Testis (tissue), 5 donors: ENCODE measurements at places on chromosomes 5 and 9.
A peak's percentile ranks its signal among the peaks of the same experiment; 100 is the strongest.

DNA sequence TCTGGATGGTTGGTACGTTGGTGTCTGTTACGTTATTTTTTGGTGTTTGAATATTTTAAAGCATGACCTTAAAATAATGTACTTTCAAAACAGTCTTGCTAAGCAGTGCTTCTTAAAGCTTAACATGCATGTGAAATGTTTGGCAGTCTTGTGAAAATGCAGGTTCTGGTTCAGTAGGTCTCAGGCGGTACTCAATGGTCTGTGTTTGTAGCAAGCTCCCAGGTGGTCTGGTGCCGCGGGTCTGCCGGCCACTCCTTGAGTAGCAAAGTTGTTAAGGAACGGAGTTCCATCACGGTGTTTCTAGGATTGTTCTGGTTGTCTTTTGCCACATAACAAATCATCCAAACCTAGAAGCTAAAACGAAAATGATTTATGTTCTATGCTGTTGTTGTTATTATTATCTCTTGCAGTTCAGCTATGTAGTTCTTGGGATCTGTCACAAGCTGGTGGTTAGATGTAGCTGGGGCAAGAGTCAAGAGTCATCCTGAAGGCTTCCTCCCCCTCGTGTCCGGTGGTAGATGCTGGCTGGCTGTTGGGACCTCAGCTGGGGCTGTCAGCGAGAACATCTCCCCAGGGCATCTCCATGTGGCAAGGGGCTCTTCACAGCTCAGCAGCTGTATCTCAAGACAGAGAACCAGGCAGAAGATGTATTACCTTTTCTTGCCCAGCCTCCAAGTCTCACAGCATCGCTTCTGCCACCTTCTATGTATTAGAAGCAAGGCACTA, 186.8 kb downstream of the PALM2AKAP2 start:
- DNase-seq = no peak

DNA sequence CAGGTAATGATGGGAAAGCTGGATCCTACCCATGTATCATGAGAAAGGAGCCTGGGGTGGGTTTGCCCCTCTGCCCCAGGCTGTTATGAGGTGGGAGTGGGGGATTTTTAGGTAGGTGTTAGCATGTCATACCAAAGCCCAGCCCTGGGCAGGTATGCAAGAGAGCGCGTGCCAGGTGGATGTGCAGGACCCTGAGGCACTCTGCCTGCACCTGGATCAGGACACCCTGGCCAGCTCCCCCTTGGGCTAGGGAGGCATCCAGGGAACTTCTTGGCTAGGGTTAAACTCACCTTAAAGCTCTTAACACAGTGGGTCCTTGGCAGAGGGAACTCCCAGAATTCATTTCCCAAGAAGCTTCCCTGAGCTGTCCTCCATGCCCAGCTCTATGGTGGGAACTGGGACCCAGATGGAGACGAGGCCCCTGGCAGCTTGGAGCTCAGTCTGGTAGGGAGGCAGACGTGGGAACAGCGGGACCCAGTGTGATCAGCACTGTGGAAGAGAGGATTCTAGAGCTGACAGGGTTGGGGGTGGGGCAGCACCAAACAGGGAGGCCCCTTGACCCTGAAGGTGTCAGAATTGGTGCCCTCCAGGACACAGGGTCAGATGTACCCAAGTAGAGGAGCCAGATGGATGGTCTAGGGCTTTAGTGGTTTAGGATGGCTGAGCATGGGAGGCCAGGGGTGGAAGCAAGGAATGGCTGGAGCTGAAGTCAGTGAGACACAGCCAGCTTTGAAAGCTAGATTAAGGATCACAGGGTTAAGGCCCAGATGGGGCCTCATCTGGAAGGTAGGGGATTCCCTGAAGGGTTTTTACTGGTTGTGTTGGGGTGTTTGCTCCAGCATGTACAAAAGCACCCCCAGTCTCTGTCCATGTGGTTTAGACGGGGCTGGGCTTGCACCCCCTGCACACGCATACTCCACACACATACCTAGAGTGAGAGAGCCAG, 2.2 kb upstream of the PRR7 start:
- DNase-seq = no peak

- DNase-seq = peak; percentile 38
These were observed 230.8 kb downstream of the AGTPBP1 start for GRCh38 chr9:85510830-85511504.

- no peak for DNase-seq
These were observed 187.3 kb downstream of the CDH12 start for GRCh38 chr5:22665801-22666200.

DNA sequence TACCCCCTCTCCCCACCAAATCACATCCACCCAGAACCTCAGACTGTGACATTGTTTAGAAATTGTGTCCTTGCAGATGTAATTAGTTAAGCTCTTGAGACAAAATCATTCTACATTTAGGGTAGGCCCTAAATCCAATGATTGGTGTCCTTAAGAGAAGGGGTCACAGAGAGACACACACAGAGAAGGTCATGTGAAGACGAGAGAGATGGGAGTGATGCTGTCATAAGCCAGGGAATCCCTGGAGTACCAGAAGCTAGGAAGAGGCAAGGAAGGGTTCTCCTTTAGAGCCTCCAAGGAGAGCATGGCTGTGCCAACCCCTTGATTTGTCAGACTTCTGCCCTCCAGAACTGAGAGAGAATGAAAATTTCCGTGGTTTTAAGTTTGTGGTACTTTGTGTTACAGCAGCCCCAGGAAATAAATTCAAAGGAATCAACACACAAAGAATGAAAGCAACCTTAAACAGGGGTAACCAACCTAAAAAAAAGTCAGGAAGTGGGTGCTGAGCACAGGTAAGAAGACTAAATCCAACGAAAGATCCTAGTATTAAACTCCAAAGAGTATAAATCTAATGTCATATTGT, 33.6 kb downstream of the TIMD4 start:
- DNase-seq = no peak

DNA sequence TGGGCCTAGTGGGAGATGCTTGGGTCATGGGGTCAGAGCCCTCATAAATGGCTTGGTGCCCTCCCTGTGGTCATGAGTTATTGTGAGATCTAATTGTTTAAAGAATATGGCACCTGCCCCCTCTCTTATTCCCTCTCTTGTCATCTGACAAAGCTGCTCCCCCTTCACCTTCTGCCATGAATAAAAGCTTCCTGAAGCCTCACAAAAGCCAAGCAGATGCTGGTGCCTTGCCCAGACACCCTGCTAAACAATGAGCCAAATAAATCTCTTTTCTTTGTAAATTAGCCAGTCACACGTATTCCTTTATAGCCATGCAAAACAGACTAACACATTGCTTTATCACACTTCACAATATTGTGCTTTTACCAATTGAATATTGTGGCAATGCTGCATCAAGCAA, 82.8 kb upstream of the PDE4D start:
- DNase-seq = no peak

GRCh38 chr5:123080215-123080614, 8.8 kb upstream of the PRDM6 start:
- DNase-seq = no peak

DNA sequence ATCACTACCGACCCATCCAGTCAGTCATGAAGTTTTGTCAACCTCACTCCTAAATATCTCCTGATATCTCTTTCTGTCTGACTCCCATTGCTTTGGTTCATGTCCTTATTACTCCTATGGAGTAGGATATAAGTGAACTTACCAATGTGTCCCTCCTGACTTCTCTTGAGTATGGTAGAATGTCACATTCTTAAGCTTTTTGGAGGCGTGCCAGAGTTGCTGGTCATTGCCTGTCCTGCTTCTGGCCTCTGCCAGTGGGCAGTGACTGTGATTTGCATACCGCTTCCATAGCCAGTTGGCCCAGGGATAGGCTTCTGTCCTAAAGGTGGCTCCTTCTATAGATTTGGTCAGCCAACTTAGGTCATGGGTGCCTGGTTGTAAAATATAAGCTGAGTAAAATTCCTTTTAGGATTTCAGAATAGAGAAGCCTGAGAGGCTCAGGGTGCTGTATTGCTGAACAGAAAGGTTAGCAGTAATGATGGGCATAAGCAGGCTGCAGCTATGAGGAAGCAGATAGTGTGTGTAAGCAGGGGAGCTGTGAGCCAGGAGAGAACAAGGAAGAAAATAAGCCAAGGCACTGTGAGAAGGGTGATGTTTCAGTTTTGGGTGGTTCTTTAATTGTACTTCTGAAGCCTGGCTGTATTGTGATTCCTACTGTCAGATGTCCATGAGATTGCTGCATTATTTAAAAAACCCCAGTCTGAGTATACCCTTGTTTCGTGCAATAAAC, 16.1 kb upstream of the MARCHF3 start:
- no peak for DNase-seq

GRCh38 chr5:38596981-38597380, 40.5 kb upstream of the LIFR start:
- DNase-seq = no peak

- DNase-seq = peak; percentile 25
These were observed 171.3 kb downstream of the GDNF start for GRCh38 chr5:37668524-37669047.

GRCh38 chr9:36781533-36781932, 208.8 kb downstream of the MELK start:
- no peak for DNase-seq

DNA sequence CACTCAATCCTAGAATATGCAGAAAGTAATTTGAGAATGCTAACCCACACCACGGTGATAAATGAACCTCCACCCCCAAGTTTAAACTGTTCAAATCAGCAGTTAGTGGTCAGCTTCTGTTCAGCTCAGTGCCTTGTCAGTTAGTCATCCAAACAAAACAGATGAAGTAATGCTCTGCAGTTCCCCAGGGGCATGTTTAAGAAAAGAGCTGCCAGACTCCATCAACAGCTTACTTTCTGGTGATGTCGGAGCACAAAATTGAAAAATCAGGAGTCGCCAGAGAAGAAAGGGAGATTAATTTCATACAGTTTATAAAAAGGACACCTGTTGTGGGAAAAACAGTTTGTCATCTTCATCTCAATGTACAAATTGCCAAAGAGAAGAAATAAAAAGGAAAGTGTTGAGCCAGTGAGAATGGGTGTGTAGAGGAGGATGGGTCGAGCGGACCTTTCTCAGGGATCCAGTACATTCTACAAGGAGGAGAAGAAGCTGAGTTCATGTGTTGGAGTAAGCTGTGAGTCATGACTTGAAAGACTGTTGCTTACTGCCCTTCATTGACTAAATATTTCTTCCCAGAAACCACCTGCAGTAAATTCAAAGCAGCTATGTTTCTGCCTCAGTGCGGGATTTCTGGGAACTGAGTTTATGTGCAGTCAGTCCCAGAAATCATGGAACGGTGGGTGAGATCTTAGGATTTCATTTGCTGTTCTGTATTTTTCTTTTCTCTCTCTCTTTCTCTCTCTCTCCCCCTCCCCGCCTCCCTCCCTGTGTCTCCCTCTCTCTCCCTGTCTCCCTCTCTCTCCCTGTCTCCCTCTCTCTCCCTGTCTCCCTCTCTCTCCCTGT, 13.7 kb downstream of the TRIO start:
- no peak for DNase-seq

DNA sequence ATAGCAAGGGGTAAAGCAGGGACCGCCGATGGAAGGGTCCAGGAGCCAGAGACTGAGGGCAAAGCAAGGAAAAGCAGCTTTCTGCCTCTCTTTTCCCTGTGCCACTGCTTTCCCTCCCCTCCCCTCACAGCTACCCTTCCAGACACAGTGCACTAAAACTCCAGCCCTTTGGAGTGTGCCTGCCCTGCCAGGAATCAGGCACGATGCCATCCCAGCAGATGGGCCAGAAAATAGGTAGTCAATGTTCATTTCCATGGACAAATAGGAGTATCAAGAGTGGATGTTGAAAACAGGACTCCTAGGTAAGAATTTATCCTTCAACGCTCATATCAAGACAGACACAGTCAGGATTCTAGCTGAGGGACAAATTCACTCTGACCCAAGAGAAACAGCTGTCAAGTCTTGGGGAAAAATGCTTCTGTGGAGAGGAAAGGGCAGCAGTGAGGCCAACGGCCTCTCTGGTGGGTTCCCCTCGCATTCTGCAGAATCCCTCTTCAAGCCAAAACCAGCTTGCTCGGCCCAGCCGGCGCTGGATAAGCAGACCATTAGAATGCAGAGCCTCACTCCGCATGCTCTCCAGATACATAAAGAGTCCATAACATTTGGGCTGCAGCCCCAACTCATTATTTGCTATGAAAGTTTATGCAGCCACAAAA, 138.0 kb downstream of the CAAP1 start:
- DNase-seq = no peak

DNA sequence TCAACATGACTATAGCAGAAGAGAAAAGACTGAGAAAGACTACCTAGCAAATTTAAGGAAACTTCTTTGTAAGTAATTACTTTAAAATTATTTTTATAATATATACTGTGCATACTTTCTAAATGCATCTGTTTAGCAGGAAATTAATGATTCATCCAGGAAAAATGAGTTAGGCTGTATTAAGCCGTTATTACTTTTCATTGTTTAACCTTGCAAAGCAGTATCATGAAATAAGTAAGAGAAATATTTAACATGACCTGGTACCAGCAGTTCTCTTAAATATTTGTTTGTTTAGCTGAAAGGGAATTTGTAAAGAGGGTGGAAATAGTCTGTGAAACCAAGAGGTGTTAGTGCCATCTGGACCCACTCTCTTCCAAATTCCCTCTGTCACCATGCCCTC, 175.0 kb downstream of the GNAQ start:
- no peak for DNase-seq

- DNase-seq = no peak
These were observed 21.6 kb downstream of the CEMIP2 start for GRCh38 chr9:71746758-71747125.

GRCh38 chr5:135576075-135576599, 2.7 kb downstream of the CXCL14 start:
- no peak for DNase-seq

DNA sequence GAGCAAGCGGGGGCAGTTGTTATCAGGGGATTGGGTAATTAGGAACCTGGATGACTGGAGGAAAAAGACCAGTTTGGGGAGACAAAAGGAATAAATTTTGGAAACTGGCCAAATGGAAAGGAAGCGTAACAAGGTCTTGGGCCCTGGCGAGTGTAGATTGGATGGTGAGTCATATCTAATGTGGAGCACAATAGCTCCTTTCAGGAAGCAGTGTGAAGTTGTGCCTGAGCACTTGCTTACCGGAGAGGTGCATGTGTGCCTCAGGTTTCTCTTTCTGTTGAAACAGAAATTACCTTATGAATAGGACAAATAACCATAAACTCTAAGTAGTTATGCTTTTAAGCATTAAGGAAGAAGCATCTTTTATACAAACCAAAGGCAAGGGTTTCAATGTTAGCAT, 176.4 kb downstream of the KIF4B start:
- DNase-seq = no peak

DNA sequence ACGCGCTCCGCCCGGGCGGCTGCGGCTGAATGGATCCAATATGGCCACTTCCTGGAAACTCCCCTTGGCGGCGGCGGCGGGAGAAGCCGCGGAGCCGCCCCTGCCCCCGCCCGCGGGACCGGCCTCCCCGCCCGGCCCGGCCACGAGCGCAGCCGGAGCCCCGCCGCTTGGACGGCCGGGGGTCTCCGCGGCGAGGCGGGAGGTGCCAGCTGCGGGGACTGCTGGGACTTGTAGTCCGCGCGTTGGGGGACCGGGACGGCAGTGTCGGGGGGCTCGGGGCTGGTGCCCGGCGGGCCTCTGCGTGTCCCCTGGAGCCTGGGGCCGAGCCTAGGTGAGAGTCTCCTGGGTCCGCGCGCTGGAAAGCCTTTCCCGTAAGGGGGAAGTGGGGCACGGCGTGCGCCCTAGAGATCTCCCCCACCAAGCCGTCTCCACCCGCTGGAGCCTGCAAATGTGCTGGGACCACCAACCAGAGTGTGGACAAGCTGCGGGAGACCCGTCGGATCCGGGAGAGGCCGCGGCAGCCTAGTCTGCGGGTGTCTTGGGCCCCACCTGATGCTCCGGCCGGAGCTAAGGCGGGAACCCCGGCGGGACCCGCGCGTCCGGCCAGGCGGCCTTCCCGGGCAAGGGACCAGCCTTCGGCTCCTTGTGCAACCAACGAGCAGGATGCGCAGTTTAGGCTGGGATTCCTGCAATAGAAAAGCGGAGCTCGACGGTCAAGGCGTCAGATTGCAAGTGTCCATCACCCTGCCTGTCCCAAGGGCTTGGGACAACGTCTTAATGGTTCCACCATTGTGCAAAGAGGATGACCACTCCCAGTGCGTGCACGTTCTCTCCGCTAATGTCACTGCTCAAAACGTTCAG, at the start of gene SEPTIN8:
TSS of gene SEPTIN8 (minus strand) at position 31 of the 861 bp plus-strand sequence. CDS start 102 bp downstream, outside the sequence.
- DNase-seq = peak; percentile 44
